C1 segment of cervical spinal cord (tissue), 14 donors: ENCODE measurements at places on chromosomes 4 and X.

- DNase-seq: no peak
Measured at GRCh38 chrX:103613362-103613890, 5.7 kb downstream of the TCEAL3 start.

DNA sequence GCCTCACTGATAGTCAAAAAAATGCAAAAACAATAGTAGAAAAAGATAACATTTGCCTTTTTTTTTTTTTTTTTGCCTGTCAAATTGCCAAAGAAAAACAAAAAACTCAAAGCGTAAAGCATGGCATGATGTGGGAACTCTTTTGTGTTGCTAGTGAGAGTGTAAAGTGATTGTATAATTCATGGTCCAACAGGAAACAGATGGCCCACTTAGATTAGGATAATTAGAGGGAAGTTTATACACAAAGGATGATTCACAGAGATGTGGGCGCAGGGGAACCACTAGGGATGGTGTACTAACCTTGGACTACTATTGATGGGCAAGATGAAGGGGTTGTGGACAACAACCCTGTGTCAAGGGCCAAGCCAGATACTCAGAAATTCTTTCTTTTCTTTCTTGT is 16.4 kb downstream of the MCUB start:
- DNase-seq: no peak

DNA sequence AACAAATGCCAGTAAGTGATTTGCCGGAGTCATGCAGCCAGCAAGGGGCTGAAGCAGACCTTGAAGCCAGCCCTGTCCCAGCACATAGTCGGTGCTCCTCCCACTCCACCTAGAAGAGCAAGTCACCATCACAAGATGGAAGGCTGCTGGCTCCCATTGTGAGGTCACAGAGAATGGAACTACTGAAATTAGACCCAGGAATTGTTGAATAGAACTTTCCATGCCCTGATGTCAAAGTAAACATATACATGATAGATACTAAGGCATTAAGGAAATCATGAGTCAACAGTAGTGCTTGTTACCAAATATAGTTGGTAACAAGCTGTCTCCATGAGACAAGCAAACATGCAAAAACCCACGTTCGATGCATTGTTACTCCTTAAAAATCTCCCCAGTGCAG is 177.1 kb upstream of the MID1 start:
- DNase-seq: no peak

GRCh38 chr4:8763966-8764901 is 107.4 kb downstream of the HMX1 start:
- no peak for DNase-seq

DNA sequence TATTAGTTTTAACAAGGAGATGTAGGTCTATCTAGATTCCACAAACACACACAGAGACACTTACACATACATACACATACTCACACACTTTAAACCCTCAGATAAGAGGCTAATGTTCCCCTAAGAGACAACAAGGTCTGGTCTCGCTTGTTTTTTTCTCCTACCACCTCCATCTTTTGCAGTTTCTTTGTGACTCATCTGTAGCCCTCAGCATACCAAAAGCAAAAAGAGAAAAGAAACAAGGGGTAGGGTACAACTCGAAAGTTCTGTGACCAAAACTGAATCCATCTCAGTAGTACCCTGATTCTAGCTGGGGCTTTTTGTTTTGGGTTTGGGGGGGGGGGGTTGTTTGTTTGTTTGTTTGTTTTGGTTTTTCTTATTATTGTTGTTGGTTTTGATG is 12.2 kb upstream of the EXOSC9 start:
- no peak for DNase-seq

- DNase-seq: no peak
Measured at GRCh38 chrX:148381603-148382002, 118.8 kb upstream of the AFF2 start.

DNA sequence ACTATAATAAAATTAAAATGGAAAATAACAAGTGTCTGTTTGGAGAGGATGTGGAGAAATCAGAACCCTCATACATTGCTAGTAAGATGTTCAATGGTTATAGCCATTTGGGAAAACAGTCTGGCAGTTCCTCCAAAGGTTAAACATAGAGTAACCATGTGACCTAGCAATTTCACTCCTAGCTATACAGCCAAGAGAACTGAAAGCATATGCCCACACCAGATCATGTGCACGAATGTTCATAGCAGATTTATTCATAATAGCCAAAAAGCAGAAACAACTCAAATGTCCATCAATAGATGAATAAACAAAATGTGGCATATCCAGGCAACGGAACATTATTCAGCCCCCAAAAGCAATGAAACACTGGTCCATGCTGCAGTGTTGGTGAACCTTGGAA is 9.4 kb upstream of the CCNQ start:
- DNase-seq: no peak

- DNase-seq: no peak
Measured at GRCh38 chr4:57234252-57234775, 124.1 kb upstream of the IGFBP7 start.

DNA sequence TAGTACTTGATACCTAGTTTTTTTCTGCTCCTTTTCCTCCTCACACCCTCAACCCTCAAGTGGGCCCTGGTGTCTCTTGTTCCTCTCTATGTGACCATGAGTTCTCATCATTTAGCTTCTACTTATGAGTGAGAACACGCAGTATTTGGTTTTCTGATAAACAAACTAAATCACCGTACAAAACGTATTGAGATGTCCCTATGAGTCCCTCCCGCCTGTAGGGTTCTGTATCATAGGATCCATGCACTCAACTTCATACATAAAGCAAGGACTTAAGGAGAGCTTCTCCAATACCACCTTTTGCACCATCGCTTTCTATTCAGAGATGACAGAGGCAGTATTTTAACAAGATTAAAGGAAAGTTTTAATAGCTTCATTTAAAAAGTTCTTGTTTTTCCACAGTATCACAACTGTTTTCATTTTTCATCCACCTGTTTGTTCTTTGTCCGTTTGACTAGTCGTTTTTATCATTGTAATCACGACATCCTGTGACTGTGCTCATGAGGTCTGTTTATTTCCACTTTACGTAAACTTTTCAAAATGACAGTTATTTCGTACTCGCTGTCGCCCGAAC is 457 bp upstream of the RAB9A start:
- DNase-seq: no peak

- DNase-seq: no peak
Measured at GRCh38 chr4:137283737-137284136, 248.6 kb downstream of the PCDH18 start.

- no peak for DNase-seq
Measured at GRCh38 chrX:18701621-18702361, 5.7 kb upstream of the PPEF1 start.

DNA sequence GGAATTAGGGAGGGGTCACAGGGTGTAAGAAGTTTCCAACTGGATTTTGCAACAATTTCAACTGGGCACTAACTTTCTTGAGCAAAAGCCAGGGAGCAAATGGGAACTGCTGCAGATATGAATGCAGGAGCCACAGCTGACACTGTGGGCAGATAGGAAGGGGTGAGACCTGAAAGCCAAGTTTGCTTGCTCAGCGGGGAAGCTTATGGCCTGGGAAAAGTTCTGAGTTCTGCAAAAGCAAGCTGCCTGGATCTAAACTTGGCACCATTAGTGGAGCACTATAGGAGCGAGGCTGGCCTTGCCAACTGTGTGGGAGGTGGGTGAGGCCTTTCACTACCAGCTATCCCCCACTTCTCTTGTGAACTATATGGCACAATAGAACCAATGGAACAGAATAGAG is 11.1 kb downstream of the CYSLTR1 start:
- no peak for DNase-seq

DNA sequence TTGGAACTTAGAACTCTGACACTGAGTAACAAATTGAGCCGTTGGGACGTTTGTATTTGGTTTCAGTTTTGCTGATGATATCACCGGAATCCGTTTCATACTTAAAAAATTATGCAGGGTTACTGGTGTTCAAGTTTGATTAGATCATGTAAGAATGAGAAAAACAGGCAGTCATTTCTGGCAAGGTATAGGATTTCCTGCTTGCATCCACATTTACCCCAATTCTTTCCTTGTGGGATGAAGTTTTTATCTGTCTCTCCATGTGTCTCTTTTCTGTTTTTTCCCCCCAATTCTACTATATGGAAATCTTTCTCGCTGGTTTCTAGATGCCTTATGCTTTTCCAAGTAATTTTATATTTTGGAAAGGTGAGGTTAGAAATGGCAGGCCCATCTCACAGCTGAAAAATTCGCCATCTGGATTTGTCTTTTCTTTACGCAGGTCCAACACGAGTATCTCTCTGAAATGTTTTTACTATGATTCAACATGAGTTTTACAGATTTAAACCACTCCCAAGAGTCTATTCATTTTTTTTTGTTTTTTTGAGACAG is 197.9 kb downstream of the SHOX start:
- no peak for DNase-seq

GRCh38 chrX:22012051-22012450 is 20.1 kb upstream of the PHEX start:
- DNase-seq: no peak

GRCh38 chr4:101393256-101393655 is 45.9 kb upstream of the PPP3CA start:
- DNase-seq: no peak

- DNase-seq: no peak
Measured at GRCh38 chrX:45323387-45323786, 122.7 kb upstream of the DIPK2B start.

DNA sequence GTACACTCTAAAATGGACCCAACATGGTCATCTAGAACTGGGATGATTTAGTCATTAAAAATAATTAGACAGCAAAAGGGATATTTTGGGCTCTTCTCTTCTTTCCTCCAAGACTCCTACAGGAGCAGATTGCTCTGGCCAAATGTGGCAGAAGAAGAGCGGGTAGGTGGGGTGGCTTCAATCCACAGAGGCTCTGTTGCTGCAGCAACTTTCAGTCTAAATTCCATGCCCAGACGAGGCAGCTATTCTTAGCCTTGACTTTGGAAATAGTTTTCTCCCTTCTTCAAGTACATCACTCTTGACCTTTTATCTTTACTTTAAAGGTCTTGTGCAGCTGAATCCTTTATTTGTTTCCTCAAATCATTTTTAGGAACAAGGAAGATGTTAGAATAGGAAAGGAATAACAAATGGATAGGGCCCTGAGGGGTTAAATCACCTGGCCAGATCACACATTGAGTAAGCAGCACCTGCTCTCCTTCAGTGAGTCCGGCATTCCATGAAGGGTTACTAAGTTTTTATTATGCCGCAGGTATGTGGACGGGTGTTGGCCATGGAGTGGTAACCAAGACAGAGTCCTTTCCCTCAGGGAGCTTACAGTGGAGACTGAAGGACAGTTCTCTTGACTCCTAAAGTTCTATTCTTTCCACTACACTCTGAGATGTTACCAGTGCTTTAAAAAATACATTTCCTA is 19.3 kb upstream of the SORBS2 start:
- no peak for DNase-seq

- DNase-seq: no peak
Measured at GRCh38 chr4:24550441-24551175, 33.7 kb downstream of the DHX15 start.

DNA sequence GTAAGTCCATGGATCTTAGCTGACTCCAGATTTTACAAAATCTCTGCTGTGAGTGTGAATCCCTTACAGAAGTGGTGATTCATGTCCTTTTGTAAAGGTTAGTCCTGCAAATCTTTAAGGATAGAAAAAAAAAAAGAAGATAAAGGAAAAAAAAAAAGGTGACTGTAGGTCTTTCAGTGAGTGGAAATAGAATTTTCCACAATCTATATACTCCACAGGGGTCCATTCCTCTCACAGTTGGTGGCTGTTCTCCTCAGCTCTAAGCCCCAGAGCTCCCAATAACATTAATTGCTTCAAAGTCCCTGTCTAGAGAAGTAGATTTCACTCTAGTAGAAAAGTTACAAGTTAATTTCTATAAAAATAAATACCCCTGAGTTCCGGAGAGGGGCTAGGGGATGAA is 189.1 kb downstream of the NDST4 start:
- no peak for DNase-seq

DNA sequence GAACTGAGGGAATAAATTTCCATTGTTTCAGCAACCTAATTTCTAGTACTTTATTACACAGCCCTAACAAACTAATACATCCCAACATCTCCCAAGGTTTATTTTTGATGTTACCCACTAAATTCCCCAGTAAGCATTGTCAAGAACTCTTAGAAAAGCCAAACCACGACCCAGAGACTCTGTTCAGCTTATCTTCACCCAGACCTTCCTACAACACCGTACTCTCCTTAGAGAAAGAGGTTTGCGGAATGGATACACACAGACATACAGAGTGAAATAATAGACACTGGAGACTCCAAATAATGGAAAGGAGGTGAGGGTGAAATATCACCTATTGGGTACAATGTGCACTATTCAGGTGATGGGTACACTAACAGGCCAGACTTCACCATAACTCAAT is 75.6 kb downstream of the LRBA start:
- DNase-seq: no peak

GRCh38 chr4:28926156-28926555 is 1794.0 kb upstream of the PCDH7 start:
- DNase-seq: no peak

- DNase-seq: no peak
Measured at GRCh38 chrX:123807835-123808416, 51.9 kb upstream of the XIAP start.

DNA sequence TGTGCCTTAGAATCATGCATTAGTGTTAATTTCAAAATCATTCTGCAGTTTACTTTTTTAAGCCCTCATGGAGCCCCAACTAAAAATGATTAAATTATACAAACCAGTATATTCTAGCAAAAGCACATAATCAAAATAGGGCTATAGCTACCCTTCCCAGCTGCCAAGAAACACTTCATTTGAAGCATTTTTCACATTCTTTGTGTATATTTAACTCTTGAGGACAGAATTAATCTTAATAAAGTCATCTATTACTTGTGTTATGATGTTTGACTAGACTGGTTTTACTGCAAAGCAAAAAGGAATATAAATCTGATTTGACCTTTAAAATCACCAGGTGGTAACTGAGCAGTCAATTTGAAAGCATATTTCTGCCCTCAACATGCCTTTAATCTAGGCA is 145.1 kb downstream of the PRDM5 start:
- DNase-seq: no peak

GRCh38 chr4:82842593-82842992 is 44.0 kb upstream of the SCD5 start:
- DNase-seq: no peak
